Calu3 (cell line): ENCODE measurements at places on chromosomes 5 and 9. TPM values are rescaled to one million over a fixed set of nuclear protein-coding genes. Genes with fewer than 3 reads are reported as not detected.

GRCh38 chr5:103355579-103355978 is 97.0 kb downstream of the MACIR start:
- DNase-seq, result no peak

DNA sequence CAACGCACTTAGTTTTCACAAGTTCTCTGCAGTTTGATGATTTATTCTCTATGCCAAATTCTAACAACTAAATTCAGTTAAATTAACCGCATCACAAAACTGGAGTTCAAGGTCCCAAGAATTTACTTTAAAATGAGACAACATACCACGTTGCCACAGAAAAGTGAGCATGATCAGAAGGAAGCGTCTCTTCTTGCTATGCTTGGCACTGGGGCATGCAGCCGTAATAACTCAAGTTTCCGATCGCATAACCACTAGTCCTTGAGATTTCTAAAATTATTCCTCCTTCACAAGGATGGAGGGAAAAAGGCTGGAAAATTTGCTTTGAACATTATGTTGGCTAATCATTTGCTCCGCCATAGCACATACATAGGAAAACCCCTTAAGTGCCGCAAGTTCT is 13.9 kb downstream of the NFIB start:
- no peak for DNase-seq

DNA sequence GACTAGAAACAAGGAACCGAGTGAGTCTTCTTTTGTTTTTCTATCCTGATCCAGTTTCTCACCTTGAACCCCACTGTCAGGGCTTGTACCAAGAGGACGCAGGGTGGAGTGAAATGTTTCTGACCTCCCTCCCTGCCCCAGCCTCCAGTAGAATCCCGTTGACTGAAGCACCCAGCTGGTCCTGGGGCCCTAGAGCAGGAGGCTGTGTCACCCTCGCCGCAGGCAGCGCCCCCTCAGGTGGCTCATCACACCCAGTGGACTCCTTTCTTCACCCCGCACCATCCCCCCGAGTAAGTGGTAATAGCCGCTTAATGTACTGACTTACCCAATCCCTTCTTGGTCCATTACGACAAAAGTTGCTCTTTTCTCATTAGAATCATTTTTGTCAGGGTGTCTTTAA is 53.8 kb downstream of the MVB12B start:
- no peak for DNase-seq

GRCh38 chr5:163730206-163730756 is 224.9 kb downstream of the MAT2B start:
- peak; percentile 59 for DNase-seq

- DNase-seq, result no peak
Measured at GRCh38 chr9:13939134-13939533, 374.8 kb downstream of the NFIB start.

DNA sequence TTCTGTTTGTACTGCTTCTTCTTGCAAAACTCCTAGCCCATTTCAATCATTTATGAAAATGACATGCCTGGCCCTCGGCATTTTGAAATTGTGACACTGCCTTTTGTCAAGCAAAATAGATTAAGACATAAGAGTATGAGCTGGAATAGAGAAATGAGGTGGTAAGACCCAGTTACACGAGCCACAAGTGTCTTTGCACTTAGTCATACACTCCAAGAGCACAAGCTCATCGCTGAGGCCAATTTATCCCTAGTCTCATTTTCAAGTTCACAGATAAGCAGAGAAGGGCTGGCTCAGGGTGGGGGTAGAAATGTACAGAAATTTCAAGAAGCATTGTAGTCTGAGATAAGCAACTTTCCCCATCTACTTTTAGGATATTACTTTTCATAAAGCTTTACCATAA is 40.6 kb upstream of the MAP1B start:
- peak; percentile 24 for DNase-seq

Gene CRAT
- 7.1 and 9.2 TPM in 2 replicates for total RNA-seq
